ENCODE measurements at places on chromosomes 1 and 21.

GRCh38 chr1:17403081-17403480 lies 31.1 kb downstream of the PADI6 start:
- DNase-seq: no peak

DNA sequence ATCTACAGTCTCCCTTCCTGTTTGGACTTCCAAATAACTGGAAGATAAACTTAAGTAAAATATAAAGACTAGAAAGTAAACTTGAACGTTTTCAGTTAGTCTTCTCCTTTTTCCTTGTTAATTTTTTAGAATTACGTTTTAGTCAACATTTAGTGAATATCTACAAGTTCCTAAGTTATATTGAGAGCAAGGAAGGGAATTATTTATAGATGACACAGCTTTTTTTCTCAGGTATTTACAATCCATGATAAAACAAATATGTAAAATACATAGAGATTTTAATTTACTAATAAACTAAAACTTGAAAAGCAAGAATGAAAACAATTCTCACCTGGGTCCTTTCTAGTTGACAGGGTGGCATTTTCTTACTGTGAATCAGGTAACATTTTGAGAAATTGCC lies 89.5 kb downstream of the CLEC20A start:
- no peak for DNase-seq

- no peak for DNase-seq
These were observed 146.1 kb downstream of the SIPA1L2 start for GRCh38 chr1:232483826-232484225.

- no peak for DNase-seq
These were observed 31.6 kb downstream of the SOX13 start for GRCh38 chr1:204104331-204105130.

DNA sequence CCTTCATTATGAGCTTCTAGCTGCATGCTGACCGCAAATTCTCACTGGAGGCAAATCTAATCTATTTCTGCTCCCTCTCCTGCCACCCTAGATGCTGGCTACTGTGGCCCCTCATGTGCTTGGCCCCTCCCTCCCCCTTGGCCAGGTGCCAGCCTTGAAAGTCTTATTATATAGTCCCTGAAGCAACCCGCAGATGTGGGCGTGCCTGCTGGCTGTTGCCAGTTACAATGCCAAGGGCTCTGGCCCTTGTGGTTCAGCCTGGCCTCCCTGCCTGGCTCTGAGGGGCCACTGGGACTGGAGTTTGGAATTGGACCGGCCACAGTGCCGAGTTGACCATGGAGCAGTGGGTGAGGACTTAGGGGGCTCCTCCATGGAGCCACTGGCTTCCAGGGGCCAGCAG lies 78.9 kb upstream of the ACTRT2 start:
- no peak for DNase-seq

DNA sequence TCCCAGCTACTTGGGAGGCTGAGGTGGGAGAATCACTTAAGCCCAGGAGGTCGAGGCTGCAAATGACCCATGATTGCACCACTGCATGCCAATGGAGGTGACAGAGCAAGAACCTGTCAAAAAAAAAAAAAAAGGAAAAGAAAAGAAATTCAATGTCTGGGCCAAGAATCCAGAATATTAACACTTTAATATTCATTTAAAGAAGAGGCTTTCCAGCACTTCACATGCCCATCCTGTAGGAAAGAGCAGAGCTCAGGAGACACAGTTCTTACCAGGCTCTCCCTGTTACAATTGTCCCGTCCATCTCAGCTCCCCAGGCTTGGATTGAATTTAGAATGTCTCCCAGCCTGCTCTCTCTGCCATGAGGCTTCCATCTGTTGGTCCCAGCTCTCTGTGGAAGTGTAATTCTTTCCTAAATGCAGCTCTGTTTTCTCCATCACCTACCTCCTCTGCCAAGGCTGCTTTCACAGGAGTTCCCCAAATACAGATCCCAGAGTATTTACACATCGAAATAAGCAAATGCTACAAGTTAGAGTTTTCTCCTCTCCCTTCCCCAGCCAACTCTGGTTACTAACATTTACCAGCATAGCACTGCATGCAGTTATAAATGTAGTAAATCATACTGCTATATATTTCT lies 116.6 kb upstream of the CDC42BPA start:
- no peak for DNase-seq

- no peak for DNase-seq
These were observed 13.4 kb downstream of the CFAP74 start for GRCh38 chr1:1990222-1990621.

- no peak for DNase-seq
These were observed 24.3 kb downstream of the PER3 start for GRCh38 chr1:7808253-7808844.

GRCh38 chr1:62621907-62622306 lies 24.6 kb downstream of the ANGPTL3 start:
- no peak for DNase-seq

- no peak for DNase-seq
These were observed 32.9 kb upstream of the COL6A1 start for GRCh38 chr21:45948576-45949141.

DNA sequence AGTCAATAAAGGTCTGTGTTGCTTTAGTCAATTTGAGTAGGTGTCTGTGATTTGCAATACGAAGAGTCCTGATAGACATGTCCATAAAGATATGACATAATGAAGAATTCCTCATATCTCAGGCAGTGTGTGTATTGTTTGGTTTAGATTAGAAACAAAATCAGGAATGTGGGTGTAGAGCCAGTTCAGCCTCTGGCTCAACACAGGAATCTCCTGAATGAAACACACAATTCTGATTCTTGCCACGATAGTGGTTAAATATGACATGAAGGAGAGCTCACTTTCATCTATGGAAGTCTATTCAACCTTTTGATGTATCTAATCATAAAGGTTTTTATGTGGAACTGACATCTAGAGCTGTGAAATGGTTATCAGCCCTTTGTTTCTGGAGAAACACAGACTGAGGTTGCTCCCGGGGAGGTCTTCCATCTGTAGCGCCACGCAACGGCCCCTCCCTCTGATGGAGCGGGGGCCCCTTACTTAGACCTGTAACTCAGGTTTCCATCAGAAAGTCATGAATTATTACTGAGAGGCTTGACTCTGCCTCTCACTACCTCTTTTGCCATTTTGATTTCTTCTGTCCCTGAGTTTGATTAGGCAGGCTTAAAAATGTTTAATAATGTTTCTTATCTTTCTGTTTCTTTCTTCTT lies 19.5 kb downstream of the TSPAN2 start:
- no peak for DNase-seq

GRCh38 chr1:8925406-8925805 lies 20.3 kb upstream of the CA6 start:
- DNase-seq: no peak

GRCh38 chr1:200211157-200211556 lies 183.6 kb downstream of the NR5A2 start:
- no peak for DNase-seq

DNA sequence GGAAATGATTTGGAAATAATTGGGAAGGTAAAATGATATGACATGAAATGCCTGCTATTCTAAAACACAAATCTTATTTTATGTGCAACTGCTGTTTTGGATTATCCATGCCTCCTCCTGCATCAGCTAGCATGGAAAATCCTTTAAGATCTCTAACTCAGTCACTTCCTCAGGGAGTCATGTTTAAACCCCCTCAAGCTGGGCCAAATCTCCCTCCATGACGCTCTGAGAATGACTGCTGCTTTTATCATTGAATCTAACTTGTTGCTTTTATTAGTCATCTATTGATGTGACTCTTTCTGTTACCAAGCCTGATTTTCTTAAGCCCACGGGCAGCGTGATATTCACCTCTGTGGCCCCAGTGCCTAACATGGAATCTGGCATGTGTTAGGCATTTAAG lies 324.8 kb downstream of the DISC1 start:
- no peak for DNase-seq

- DNase-seq: no peak
These were observed 92.8 kb downstream of the PDE9A start for GRCh38 chr21:42746240-42746592.

- DNase-seq: no peak
These were observed at the start of gene UTS2 for GRCh38 chr1:7852804-7853683. Gene UTS2 (minus strand): TSS chr1:7853065. CDS start chr1:7853003, 62 bp downstream.

DNA sequence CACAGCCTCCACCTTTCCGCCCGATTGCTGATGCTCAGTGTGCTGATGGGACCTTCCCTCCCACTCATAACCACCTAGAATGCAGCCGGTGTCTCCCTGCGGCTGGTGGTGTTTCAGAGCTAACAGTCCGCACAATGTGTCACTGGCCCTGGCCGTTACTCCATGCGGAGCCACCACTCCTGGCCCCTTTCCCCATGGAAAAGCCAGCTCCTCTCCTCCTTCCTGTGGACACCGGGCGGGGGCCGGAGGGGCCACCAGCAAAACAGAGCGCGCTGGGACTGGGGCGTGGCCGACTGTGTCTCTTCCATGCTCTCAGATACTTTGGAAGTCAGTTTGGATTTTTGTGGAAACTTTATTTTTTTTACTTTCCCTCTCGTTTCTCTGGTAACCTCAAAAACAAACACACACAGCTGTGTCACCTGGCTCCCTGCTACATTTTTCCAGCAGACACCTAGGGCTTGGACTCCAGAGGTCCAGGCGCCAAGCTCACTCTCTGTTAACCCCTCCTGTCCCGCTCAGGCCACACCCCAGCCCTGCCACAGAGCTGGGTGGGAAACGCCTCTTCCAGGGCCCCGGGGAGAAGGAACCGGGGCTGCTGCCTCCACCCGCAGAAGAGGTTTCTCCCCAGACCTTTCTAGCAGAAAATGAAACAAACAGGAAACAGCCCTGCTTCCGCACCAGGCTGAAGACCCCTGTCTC lies 32.5 kb upstream of the COL6A2 start:
- no peak for DNase-seq

GRCh38 chr1:241813768-241814320 lies 34.2 kb upstream of the EXO1 start:
- DNase-seq: no peak

DNA sequence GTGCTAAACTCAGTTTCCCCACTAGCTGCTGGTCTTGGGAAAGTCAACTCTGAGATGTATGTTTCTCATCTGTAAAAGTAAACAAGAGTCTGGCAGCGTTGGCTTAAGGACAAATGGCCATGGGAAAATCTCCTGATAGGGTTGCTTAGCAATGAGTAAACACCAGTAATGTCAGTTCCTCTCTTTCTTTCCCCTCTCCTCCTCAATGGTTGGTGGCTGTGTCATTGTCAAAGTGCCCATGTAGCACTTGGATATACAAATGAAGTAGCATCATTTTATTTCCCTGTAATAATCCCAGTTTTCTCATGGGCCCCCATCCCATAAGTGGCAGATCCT lies 2.2 kb upstream of the FYB2 start:
- DNase-seq: no peak

GRCh38 chr1:31429583-31429982 lies 16.6 kb downstream of the SERINC2 start:
- no peak for DNase-seq

DNA sequence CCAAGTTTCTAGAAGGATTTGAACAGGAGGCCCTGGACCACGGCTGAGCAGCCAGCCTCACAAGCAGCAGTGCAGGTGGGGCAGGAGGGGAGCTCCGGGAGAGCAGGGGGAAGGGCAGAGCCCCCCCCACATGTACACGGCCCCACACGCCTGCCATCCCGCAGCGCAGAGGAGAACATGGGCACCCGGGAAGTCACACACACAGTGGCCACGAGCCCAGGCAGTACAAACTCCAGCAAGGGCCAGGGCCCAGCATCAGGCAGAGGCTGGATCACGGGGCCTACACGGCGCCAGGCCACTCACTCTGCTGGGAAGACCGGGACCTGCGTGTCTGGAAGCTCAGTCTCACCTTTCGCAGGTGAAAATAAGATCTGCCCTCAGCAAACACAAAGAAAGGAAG lies 5.2 kb downstream of the SUMO3 start:
- DNase-seq: no peak

- DNase-seq: no peak
These were observed 99.1 kb downstream of the DNM3 start for GRCh38 chr1:171940368-171940767.

DNA sequence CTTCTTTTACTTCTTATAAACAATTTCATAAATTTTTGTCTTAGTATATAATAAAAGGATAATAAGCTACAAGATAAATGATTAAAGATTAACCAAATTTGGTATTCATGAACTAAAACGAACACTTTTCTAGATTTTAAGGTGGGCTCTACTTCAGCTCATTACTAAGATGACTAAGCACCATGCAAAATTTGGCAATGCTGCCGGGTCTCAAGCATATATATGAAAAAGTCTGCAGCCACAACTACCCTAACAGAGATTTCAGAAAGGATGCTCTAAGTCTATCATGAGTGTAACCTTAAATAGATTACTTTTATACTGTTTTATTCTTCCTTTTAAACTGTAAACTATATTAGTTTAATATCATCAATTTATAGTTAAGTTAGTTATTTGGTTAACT lies 47.8 kb downstream of the BRWD1 start:
- no peak for DNase-seq

DNA sequence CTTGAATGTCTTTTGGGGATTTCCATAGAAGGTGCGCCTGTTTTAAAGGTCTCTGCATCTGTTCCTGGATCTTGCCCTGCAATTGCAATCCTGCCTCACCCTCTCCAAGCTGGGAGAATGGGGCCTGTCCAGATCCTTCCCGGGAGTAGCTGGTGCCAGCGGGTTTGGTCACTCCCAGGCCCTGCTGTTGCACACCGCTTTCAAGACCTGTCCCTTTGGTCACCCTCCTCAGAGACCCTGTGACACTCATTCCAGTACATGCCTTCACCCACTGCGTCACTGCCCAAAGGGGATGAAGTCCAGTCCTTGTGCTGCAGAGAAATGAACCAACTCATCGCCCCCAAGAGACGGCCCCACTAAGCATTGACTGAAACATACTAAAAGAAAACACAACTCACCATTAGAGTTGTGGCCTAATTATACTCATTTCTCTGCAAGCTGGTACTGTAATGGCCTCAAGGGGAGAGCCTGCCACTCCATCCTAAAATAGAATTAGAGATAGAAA lies 1.9 kb upstream of the IRF2BP2 start:
- no peak for DNase-seq

DNA sequence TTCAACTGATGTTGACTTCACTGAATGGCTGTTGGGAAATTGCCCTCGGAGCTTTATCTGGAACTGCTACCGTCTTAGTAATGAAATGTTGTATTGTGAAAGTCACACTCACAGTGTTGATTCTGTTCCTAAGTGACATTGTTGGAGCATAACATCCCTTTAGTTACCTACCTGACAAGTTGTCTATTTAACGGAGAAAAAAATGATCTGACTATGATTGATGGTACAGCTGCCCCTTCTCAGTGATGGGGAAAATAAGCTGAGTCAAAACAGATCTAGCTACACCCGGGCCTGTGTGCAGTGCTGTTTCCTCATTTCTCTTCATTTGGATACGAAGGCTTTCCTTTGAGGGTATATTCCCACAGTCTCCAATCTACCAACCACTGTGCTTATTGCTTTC lies 472.3 kb upstream of the BRINP3 start:
- no peak for DNase-seq

GRCh38 chr1:77342745-77343144 lies 60.9 kb downstream of the AK5 start:
- no peak for DNase-seq

Data from left renal cortex interstitium (tissue), 4 donors.